Iris pigment epithelial cell (primary cell): ENCODE measurements at places on chromosomes 5 and 9.

GRCh38 chr9:100466829-100467221 is 6.1 kb upstream of the TMEFF1 start:
- no peak for DNase-seq

DNA sequence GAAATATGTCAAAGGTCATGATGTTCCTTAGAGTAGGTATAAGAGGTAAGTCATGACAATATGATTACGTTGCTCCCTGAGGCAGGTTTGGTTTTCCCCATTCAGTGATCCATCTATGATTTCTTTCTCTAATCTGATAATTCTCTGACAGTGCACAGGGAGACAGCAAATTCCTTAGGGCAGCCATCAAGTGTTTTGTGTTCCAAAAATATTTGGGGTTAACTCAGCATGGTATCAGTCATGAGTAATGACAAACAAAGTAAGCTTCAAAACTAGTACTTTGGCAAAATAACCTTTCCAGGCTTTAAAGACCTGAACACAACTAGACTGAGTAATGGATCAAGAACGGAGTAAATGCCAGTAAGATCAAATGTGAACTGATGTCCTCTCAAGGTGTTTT is 55.3 kb upstream of the SPATA31E1 start:
- no peak for DNase-seq

- DNase-seq, result no peak
Measured at GRCh38 chr5:28957450-28957849, 1919.1 kb upstream of the CDH9 start.

- peak; percentile 44 for DNase-seq
Measured at GRCh38 chr9:128863647-128864046, 18.1 kb downstream of the KYAT1 start.

GRCh38 chr5:82673057-82673809 is 395.1 kb upstream of the RPS23 start:
- no peak for DNase-seq

DNA sequence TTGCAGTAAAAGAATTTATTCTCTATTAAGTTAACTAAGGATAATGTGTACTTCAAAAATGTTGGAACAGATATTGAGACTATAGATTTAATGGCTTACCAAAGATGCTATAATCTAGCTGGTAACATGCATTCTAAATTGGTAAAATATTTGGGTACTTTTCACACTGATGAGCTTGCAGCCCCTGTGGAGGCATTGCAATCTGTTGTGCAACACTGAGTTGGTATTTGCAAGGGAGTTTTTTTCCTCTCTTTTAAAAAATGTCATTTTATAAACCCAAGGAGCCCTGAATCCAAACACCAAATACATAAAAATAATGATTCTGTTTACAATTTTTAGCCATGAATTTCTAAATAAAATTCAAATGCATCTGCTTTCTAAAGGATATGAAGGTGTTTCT is 944.8 kb downstream of the DTWD2 start:
- DNase-seq, result no peak

DNA sequence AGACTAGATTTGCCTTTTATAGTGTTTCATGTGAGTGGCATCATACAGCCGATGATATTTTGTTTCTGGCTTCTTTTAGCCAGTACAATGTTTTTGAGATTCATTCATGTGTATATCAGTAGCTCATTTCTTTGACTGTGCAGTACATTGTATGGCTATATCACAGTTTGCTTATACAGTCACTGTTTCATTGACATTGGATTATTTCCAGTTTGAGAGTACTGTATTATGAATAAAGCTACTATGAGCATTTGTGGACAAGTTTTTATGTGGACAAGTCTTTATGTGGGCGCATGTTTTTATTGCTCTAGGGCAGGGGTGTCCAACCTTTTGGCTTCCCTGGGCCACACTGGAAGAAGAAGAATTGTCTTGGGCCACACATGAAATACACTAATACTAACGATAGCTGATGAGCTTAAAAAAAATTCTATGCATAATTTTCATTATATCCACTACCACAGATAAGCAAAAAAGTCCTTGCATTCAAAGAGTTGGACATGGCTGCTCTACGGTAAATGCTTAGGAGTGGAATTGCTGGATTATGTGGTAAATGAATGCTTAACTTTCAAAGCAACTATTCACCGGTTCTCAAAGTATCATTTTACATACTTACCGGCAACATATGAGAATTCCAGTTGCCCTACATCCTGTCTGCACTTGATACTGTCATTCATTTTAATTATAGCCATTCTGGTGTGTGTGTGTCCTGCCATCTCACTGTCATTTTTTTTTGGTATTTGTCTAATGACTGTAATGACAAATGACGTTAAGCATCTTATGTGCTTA is 177.8 kb downstream of the RGS3 start:
- no peak for DNase-seq

DNA sequence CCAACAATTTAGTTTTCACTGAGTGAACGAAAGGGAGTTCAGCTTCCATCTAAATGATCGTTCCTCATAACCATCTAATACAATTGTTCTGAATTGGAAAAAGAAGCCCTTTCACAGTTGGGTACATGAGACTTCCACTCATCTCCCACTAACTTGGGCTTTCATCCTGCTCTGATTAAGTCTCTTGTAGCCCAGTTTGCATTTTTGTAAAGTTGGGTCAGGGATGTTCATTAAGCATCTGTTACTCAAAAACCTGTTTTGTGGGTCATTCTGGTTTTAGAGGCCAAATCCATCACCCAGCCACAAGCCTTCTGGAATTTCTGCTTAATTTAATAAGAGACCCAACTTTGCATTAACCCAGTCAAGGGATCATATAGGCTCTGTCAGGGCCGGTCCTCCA is 385.3 kb downstream of the BNC2 start:
- no peak for DNase-seq

DNA sequence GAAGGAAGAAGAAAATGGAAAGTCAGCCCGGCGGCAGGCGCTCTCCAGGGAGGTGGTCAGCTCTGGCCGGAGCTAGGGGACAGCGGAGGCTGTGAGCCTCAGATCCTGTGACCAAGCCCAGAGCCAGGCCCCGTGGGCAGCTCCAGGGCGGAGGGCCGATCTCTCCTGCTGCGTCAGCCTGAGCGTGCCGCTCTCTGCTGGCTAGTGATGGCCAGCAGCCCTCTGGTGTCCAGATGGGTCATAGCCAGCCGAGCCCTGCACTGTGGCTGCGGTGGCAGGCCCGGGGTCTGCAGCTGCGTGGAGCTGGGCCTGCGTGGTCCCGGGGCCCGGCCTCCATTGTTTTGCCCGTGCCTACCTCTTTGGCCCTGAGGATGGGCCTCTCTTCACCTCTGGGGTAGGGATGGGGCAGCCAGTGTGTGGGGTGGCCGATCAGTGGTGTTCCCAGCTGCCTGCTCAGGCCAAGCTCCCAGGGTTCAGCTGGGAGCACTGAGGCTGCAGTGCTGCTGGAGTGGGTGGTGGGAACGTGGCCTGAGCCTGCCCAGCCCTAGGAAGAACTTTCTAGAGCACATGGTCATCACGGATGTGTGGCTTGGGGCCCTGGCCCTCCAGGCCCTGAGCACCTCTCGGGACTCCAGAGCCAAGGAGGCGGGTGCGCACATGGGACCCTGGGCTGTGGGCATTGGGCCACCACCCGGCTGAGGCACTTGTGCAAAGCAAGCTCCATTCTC is 17.1 kb upstream of the NRARP start:
- DNase-seq, result no peak

DNA sequence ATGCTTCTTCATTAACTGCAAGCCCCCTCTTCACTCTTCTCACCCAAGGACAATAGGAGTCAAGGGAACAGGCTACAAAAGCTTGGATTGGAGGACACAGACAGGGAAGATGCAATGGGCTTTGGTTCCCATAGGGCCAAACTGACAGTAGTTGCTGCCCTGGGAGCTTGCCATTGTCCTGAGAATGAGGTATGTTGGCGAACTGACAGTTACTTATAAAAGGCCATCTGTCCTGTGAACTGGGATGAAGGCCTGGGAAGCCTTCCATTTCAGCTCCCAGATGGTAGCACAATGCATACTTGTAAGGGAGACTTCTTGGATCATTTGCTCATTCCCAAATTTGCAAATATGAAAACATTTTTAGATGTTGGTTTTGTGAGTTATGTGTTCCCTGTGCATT is 88.9 kb downstream of the SNCAIP start:
- DNase-seq, result no peak

DNA sequence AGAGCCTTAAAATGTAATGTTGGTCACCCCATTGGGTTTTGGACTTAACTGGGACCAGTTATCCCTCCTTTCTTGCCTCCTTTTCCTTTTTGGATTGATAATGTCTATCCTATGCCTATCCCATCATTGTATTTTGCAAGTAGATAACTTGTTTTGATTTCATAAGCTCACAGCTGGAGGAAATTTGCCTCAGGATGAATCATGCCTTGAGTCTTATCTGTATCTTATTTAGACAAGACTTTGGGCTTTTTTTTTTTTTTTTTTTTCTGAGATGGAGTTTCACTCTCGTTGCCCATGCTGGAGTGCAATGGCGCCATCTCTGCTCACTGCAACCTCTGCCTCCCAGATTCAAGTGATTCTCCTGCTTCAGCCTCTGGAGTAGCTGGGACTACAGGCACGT is 443.3 kb downstream of the DNAH5 start:
- no peak for DNase-seq

DNA sequence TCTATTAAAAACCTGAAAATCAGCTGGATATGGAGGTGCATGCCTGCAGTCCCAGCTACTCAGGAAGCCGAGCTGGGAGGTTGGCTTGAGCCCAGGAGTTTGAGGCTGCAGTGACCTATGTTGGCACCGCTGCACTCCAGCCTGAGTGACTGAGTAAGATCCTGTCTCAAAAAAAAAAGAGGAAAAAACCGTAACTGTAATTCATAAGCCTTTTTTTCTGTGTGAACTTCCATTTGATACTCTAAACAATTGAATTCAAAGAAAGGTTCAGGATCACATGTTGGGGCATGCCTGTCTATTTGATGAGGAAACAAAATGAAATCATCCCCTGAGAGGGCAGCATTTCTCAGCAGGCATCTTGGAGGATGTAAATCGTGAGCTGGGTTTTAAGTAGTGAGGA is 38.8 kb downstream of the ITGA2 start:
- DNase-seq, result peak; percentile 82

DNA sequence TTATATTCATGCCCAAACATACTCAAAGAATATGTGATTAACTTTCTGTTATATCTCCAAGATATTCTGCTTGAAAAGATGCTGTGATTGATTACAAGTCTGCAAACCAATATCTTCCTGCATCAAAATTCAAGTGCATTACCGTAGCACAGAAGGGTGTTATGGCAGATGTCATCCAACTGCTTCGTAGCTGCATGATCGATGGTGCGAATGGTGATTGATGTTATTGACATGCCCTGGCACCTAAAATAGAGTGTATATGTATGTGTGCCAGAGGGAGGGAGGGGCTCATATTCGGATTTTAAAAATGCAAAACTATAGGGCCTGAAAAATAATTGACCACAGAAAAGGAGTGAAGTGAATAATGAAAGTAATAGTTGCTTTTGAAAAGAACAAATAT is 882.1 kb upstream of the NUDT12 start:
- no peak for DNase-seq

GRCh38 chr5:137055271-137055872 is 443.8 kb downstream of the SPOCK1 start:
- DNase-seq, result no peak

- peak; percentile 34 for DNase-seq
Measured at GRCh38 chr5:180069589-180070247, 1.8 kb downstream of the RNF130 start.

- peak; percentile 24 for DNase-seq
Measured at GRCh38 chr9:131731237-131731636, 8.6 kb downstream of the RAPGEF1 start.

DNA sequence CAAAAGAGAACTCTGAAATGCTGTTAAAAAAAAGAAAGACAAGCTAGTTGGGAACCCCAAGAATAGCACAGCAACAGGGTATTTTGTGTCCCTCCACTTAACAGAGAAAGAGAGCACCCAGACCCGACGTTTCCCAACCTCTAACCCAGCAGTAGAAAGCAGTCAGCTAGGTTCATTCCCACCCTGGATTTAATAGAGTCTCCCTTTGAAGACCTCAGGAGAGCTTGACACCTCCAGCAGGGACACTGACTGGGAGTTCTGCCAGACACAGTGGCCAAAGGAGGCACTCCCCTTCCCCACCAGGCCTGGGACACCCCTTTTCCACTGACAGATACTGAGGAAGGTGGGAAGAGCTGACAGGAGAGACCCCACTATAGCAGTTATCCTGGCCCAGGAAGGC is 337.5 kb upstream of the MSX2 start:
- no peak for DNase-seq

GRCh38 chr5:78903861-78904260 is 81.2 kb downstream of the ARSB start:
- peak; percentile 48 for DNase-seq

- peak; percentile 43 for DNase-seq
Measured at GRCh38 chr5:31449174-31449573, 82.7 kb downstream of the DROSHA start.

GRCh38 chr9:81685763-81686613 is 3.4 kb downstream of the TLE1 start:
- DNase-seq, result peak; percentile 76

DNA sequence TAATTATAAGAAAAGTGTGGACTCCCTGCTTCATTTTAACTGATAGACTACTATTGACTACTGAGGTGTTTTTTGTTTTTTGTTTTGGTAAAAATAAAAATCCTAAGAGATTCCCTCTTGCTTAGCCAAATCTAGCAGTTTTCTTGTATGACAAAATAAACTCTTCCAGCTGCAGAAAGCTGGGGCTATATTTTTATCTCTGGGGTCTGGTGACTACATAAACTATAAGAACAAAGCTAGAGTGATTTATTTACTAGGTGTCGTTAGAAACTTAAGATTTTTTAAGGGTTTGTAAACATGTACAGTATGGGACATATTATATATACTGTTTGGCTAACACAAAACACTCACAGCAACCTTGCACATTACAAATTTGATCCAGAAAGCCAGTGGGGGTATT is 467.4 kb upstream of the MPDZ start:
- DNase-seq, result no peak

DNA sequence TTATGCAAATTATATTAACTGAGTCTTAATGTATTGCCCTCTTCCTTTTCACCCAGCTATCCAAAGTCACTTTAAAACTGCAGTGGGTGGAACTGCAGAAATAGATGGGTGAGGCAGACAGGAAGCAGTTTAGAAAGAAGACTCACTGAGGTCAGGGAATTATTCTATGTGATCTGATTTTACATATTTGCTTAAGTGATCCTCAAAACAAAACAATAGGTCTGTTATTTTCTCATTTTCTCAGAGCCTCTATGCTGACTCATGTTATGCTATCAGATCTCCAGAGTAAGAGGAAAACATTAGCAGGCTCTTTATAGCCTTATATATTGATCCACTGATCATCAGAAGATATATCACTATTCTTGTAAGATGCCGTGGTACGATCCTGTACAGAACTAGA is 63.5 kb downstream of the MRPS27 start:
- peak; percentile 58 for DNase-seq

- no peak for DNase-seq
Measured at GRCh38 chr9:114483499-114483898, 21.8 kb downstream of the WHRN start.

GRCh38 chr9:3049636-3050035 is 205.7 kb upstream of the PUM3 start:
- peak; percentile 31 for DNase-seq

DNA sequence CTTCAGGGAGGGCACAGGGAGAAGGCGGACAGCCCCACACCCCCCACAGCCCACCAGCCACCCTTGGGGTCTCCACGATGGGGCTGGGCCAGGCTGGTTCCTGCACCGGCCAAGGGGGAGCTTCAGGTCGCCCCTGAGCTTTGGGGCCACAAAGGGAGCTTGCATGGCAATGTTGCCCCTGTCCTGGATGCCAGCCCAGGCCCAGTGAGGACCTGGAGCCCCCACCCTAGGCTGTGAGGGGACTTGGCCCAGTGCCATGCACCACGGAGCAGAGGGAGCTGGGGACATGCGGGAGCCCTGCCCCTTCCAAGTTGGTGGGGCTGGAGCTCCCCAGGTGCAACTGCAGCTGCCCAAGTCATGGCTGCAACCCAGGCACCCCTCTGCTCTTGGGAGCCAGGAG is 18.4 kb downstream of the TMEM38B start:
- DNase-seq, result no peak
